Osteoblast (primary cell): ENCODE measurements at places on chromosomes 11 and 22. TPM values are rescaled to one million over a fixed set of nuclear protein-coding genes. Genes with fewer than 3 reads are reported as not detected.

Gene CRYBB3
- not detected in 2 replicates for total RNA-seq

Gene FBXO3
- 35.8 and 38.3 TPM in 2 replicates for total RNA-seq

Gene CDC42BPG
- under 0.01 and 0.29 TPM in 2 replicates for total RNA-seq

Gene MGAT3
- total RNA-seq, result under 0.01 TPM in 1 of 2 replicates, not detected in the other

Gene KCNJ11
- under 0.01 TPM in 1 of 2 replicates, not detected in the other for total RNA-seq

Gene CD3D
- total RNA-seq, result not detected in 2 replicates

Gene PIH1D2
- total RNA-seq, result 2.7 and 2.9 TPM in 2 replicates

DNA sequence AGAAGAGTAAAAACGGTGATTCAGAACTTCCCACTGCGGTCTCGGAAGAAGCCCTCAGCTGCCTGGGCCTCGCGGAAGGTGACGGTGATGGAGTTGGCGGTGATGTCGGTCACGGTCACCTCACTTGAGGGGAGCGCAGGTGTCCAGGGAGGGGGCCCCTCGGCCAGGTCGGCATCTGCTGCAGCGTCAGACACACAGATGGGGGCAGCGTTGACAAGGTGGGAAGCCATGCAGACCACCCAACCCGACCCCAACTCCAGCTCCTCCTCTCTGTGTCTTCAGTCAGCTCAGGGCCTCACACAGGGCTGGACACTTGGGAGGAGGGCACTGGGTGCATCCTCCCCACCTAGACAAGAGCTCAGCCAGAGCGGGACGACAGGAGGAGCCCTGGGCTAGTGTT lies 18.6 kb downstream of the CBX7 start:
- peak; percentile 63 for DNase-seq

GRCh38 chr11:76791861-76792260 lies 8.7 kb downstream of the TSKU start:
- peak; percentile 89 for DNase-seq

GRCh38 chr22:42163515-42163914 lies 32.9 kb upstream of the CYP2D6 start:
- DNase-seq, result no peak

DNA sequence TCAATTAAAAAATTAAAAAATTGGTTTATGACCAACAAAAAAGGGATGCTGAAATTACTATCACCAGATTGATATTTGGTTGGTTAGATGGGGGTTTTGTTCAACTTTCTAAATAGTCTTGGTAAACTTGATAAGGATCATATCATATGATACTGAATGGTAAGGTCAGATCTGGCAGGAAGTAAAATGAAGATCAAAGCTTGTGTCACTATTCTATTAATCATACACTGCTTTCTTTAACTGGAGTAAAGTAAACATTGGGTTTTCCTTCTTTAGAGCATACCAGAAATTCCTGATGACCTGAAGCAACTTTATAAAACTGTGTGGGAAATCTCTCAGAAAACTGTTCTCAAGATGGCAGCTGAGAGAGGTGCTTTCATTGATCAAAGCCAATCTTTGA lies 40.2 kb downstream of the RRM1 start:
- peak; percentile 85 for DNase-seq

- peak; percentile 83 for DNase-seq
Observed at GRCh38 chr11:68399916-68400315, 60.6 kb upstream of the PPP6R3 start.

DNA sequence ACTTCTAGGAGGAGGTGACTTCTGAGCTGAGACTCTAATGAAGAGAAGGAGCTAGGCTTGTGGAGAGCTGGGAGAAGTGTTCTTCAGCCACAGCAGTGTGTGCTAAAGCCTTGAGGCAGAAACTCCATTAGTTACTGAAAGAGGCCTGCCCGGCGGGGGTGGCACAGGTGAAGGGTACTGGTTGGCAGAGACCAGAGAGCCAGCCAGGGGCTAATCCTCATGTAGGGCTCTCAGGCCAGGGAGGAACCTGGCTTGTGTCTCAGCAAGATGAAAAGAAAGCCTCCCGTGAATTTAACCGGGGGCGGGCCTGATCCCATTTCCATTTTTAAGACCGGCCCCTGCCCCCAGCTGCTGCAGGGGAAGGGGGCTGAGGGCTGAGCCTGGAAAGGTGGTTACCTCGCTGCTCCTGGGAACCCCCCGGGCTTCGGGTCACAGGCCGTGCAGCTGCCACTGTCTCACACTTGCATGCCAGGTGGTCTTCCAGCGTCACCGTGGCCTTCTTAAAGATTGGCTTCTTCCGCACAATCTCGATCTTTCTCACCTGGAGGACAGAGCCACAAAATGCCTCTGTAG lies 15.0 kb downstream of the PDGFB start:
- DNase-seq, result peak; percentile 67

DNA sequence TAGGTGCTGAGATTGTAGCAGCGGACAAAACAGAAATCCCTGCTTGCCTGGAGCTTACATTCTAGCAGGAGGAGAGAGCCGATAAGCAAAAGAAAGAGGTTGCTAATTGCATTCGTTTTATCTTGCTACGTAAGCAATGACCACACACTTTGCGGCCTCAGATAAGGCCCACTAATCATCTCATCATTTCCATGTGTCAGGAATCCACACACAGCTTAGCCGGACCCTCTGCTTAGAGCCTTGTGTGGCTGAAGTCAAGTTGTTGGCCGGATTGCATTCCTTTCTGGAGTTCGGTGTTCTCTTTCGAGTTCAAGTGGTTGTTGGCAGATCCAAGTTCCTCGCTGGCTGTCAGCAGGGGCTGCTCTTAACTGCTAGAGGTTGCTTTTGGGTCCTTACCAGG lies 101.6 kb downstream of the CHST1 start:
- no peak for DNase-seq

DNA sequence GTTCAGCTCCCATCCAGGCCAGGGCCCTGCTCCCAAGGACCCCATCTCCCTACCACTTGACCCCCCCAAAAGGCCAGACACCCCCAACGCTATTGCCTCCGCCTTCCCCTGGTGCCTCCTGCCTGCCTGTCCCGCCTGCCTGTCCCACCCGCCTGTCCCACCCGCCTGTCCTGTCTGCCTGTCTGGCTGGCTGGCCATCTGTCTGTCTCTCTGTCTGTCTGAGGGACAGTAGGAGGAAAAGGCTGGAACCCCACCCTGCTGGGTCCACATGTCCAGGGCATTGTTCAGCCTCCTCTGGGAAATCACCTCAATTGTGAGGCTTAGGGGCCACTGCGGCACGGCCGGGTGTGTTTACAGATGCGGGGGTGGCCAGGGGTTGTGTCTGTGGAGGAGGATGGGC lies 25.3 kb upstream of the CBX7 start:
- DNase-seq, result no peak
